DMS53 (cell line): ENCODE measurements at places on chromosomes 12 and 14.
A peak's percentile ranks its signal among the peaks of the same experiment; 100 is the strongest.

DNA sequence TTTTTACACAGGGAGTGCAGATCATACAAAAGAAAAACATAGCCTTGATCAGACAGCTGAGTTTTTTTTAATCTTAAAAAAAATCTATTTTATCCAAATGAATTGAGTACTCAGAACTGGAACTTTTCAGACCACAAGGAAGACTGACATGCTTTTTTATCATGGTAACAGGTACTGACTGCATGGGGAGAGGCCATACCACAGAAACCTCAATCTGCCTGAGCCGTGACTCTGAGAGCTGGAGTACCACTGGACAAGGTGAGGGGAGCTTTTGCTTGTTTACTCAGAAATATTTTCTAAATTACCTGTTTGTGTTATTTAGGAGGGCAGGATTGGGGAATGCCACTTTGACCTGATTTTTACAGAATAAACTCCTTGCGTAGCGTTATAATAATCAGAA, 143.9 kb downstream of the ALX1 start:
- DNase-seq: no peak

- DNase-seq: no peak
Observed at GRCh38 chr14:74508844-74509428, 15.4 kb downstream of the ISCA2 start.

- no peak for DNase-seq
Observed at GRCh38 chr14:51410897-51411296, 170.8 kb downstream of the TMX1 start.

GRCh38 chr12:68317047-68317667, 15.0 kb downstream of the MDM1 start:
- peak; percentile 83 for DNase-seq

- no peak for DNase-seq
Observed at GRCh38 chr12:52531566-52532300, 11.5 kb upstream of the KRT5 start.

GRCh38 chr14:56333359-56334292, 215.4 kb downstream of the PELI2 start:
- DNase-seq: peak; percentile 98

DNA sequence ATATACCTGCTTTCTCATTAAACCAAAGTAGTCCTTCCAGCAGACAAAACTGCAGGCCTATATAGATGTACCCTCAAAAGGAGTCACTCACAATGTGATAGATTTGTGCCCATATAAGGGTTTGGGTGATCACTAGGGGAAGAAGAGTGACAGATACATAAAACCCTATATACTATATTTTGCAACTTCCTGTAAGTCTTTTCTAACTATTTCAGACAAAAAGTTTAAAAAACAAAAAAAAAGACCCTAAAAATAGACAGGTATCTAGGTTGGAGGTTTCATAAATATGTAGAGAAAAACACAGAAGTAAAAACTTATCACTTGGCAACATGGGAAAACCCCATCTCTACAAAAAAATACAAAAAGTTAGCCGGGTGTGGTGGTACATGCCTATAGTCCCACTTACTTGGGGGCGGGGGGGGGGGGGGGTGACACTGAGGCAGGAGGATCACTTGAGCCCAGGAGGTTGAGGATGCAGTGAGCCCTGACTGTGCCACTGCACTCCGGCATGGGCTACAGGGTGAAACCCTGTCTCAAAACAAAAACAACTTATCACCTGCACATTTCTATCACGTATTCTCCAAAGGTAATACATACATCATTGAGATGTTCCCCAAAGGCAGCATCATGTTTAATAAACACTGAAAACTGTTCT, 2.9 kb downstream of the VCPKMT start:
- DNase-seq: no peak

- no peak for DNase-seq
Observed at GRCh38 chr12:69545081-69545480, 40.2 kb upstream of the CCT2 start.

GRCh38 chr14:102727336-102728095, 49.7 kb upstream of the TRAF3 start:
- DNase-seq: no peak

DNA sequence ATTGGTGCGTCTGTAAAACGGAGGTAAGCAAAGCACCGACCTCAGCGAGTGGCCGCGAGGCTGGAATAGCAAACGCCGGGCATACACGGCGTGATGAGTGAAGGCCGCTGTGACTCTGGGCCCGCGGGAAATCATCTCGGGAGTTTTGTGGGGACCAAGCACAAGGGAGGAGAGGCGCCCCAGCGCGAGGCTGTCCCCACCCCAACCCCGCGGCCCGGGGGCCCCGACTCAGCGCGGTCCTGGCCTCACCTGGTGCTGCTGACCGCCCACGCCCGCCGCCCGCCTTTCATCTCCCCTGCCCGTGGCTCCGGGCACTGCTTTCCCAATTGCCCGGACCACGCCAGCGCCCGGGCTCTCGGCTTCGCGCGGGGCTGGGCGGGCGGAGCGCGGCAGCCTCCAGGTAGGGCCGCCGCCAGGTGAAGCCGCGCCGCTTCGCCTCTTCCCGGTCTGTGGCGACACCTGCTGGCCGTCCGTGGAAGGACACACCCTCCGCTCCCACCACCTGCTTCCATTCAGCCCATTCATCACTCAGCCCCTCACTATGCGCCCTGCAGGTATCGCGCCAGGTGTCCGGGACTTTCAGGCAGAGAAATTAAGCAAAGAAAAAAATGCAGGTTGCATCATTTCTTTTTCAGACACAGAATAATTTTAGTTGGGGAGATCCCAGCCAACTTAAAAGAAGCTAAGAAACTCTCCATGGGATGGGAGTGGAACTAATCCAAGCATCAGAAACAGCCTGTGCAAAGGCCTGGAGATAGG, 360.4 kb downstream of the MED13L start:
- peak; percentile 90 for DNase-seq

- peak; percentile 51 for DNase-seq
Observed at GRCh38 chr12:51886021-51886710, 1.7 kb upstream of the ANKRD33 start.

GRCh38 chr12:108969622-108970021, 51.2 kb downstream of the SVOP start:
- DNase-seq: no peak
